ENCODE measurements at places on chromosomes 3 and 15.

DNA sequence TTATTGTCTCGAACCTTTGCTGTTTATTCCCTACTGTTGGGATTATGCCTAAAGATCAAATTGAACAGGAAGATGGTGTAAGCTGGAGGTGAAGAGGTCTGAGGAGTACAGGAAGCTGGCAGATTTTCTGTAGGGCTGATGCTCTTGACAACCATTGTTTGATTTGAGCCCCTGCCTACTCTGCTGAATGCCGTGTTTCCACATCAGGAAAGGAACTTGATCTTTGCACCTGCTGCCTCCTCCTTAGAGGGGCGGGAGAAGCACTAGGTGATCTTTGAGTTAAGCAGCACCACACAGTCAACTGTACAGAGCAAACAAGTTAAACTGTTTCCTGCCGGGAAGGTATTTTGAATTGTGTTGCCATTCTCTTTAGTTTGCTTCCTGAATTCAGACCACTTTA, 364.6 kb upstream of the EPHA6 start:
- no peak for DNase-seq

GRCh38 chr3:112167758-112168157, 34.7 kb upstream of the GCSAM start:
- no peak for DNase-seq

DNA sequence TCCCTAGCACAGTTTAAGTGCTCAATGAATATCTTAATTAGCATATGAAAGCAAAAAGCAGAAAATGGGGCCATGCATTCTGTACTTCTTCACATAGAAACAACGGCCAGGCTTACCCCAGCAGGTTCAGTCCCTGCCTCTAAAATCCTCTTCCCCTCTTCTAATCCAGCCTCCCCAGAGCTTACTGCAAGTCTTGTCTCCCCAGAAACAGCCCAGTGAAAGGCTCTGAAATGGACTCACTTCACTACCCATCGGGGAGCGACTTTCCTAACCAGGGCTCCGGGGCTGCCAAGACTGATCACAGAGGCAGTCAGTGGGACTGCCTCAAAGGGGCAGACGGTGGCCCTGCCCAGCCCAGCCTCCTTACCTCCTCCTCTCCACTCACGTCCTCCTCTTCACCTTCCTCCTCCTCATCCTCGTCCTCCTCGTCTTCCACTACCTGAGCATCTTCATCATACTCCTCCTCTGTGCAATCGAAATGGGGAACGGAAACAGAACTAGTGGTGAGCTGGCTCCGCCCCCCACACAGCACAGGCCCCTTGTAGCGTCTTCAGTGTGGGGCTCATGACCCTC, 38.0 kb downstream of the ANP32A start:
- no peak for DNase-seq

- DNase-seq = no peak
Observed at GRCh38 chr3:82790307-82791097, 1029.1 kb upstream of the GBE1 start.

DNA sequence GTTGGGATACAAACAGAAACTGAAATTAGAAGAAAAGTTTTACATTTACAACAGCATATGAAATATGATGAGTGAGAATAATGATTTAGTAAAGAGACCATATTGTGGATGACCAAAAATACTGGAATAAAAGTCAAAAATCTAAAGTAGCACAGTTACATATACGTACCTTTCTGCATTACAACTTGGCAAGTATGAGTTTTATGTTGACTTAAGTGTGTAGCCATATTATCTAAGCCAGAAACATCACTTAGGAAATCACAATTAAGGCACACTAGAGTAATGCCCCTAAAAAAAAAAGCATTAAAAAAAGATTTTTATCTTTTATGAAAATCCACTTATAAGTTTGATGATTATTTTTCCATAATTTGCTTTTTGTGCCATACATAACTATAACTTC, 79.1 kb downstream of the ZNF280D start:
- DNase-seq = no peak

Measured in substantia nigra (tissue), 51 donors.